ENCODE measurements at places on chromosomes 1 and 21.

- no peak for DNase-seq
Measured at GRCh38 chr1:62436039-62436465, 797 bp upstream of the USP1 start.

- no peak for DNase-seq
Measured at GRCh38 chr1:238324211-238324864, 433.6 kb upstream of the ZP4 start.

- DNase-seq, result no peak
Measured at GRCh38 chr1:23793018-23793781, 2.3 kb downstream of the LYPLA2 start.

DNA sequence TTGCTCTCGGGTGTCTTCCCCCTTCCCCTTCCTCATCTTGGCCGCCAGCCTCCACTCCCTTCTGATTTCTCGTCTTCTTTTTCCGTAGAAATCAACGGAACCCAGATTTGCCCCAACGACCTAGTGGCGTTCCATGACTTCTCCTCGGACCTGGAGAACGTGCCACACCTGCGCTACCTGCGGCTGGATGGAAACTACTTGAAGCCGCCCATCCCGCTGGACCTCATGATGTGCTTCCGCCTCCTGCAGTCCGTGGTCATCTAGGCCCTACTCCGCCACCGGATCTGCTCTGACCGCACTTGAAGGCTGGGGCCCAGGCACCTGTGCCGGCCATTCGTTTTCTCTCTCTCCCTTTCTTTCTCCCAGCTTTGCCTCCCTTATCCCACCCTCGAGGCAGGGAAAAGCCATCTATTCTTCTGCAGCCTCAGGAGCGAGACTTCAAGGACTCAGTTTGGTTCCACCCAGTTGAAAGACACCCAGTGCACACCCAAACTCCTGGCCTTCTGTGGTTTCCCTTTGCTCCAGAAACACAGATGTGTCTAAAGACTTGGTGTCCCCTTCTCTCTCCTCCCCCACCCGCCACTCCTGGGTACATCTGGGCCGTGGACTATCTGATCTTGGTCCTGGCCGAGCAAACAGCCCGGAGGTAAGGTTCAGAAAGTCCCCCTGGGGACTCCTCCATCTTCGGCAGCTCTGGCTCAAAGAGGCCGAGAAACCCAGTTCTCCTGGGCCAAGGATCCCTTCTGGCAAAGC, 7.2 kb upstream of the OPTC start:
- no peak for DNase-seq

GRCh38 chr1:86616871-86617270, 70.0 kb downstream of the CLCA4 start:
- no peak for DNase-seq
